Neural crest cell (in vitro differentiated cells): ENCODE measurements at places on chromosomes 12 and 14. TPM values are rescaled to one million over a fixed set of nuclear protein-coding genes. Genes with fewer than 3 reads are reported as not detected.

The KCNH5 gene
- 0.44 and 0.48 TPM in 2 replicates for total RNA-seq

The ACACB gene
- 15.9 and 16.8 TPM in 2 replicates for total RNA-seq

- no peak for DNase-seq
- H3K27me3 ChIP-seq: no peaks in the 10 kb centered on the region
- H3K36me3 ChIP-seq: peaks cover 25% of the 10 kb centered on the region
- no peaks in the 10 kb centered on the region for H3K4me1 ChIP-seq
- no peak overlapping the region for H3K4me3 ChIP-seq
Measured at GRCh38 chr14:91980157-91980556, 32.7 kb upstream of the FBLN5 start.

The CD69 gene
- not detected in 2 replicates for total RNA-seq

GRCh38 chr14:65329911-65330310, 82.6 kb upstream of the FUT8 start:
- DNase-seq: no peak
- H3K27me3 ChIP-seq: no peaks in the 10 kb centered on the region
- no peak overlapping the region for H3K4me3 ChIP-seq
- no peak overlapping the region for H3K27ac ChIP-seq
- no peaks in the 10 kb centered on the region for H3K36me3 ChIP-seq

- no peaks in the 10 kb centered on the region for H3K36me3 ChIP-seq
- H3K4me3 ChIP-seq: no peak overlapping the region
- peaks cover 5% of the 10 kb centered on the region for H3K4me1 ChIP-seq
- no peak overlapping the region for H3K27ac ChIP-seq
Measured at GRCh38 chr14:104282332-104283196, 144.2 kb downstream of the KIF26A start.
